Suppressor macrophage treated with lipopolysaccharide for 1 hour (primary cell): ENCODE measurements at places on chromosomes 2 and 18.

GRCh38 chr2:81981585-81981984, 1677.0 kb upstream of the LRRTM1 start:
- DNase-seq: no peak

DNA sequence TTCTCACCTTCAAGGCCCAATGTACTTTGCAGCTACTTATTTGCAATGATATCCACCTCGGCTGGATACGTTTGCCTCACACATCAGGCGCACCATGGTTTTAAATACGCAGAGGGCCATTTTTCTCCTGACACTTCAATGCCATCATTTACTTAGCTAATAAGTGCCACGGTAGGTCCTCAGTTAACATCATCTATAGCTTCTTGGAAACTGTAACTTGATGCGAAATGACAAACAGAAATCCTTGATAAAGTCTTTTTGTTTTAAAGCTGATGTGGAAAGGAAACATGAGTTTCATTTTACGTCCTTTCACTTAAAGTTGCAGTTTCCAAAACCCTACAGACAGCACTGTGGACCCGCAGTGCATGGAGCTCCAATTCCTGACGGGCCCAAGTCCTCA, 37.1 kb downstream of the ZNF516 start:
- DNase-seq: no peak

DNA sequence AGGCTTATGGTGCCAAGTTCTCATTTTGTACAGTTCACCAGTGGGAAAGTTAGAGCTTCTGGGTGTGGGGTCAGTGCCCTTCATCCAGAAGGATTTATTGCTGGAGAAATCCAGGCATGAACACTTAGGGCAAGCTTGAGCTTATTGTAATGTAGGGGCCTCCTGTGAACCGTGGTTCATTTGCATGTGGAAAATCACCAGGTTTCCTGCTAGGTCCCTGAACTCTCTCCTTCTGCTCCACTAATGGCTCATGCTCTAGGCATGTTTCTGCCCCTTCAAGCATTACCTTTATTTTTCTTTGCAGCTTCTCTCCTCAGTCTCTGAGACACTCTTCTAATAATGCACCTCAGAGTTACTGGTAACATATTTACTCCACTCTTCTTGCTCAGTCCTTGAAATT, 79.3 kb upstream of the FAM98A start:
- no peak for DNase-seq

DNA sequence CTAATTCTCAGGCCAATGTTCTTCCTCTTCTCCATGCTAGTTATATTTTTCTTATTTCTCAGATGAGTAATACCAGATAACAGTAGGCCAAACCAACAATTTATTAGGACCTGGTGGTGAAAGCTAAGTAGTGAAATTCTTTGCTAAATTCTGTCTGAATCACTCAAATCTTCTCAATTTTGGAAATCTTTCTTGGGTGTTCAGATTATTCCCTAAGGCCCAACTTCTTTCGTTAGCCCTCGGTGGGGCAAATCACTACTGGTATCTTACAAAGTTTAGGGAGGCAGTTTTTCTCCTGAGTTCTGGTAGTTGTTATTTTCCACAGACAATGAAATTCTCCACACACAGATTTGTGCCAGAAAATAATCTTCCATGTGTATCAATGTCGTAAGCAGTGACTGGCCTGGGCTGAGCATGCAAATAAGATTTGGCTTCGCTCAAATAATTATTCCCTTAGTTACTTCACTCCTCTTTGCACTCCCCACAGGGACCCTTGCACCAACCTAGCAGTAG, 443.5 kb upstream of the SLC14A2 start:
- DNase-seq: no peak

GRCh38 chr18:24660956-24661355, 200.5 kb downstream of the HRH4 start:
- DNase-seq: peak; percentile 23

GRCh38 chr2:171794918-171795317, 99.1 kb downstream of the SLC25A12 start:
- DNase-seq: no peak

- DNase-seq: no peak
These were observed 16.2 kb upstream of the TYMS start for GRCh38 chr18:641224-641623.

GRCh38 chr18:76565238-76566173, 70.5 kb upstream of the ZNF516 start:
- DNase-seq: peak; percentile 97

DNA sequence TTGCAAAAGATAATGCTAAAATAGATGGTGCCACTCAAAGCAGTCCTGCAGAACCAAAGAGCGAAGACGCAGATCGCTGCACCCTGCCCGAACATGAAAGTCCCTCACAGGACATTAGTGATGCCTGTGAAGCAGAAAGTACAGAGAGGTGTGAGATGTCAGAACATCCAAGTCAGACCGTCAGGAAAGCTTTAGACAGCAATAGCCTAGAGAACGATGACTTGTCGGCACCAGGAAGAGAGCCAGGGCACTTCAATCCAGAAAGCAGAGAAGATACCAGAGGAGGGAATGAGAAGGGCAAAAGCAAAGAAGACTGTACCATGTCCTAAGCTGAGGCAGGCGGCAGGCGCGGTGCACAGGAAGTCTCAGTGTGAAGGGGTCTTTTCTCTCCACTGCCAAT, 34.8 kb upstream of the RBM44 start:
- no peak for DNase-seq

- no peak for DNase-seq
These were observed 122.5 kb downstream of the HDAC4 start for GRCh38 chr2:239278361-239278760.

DNA sequence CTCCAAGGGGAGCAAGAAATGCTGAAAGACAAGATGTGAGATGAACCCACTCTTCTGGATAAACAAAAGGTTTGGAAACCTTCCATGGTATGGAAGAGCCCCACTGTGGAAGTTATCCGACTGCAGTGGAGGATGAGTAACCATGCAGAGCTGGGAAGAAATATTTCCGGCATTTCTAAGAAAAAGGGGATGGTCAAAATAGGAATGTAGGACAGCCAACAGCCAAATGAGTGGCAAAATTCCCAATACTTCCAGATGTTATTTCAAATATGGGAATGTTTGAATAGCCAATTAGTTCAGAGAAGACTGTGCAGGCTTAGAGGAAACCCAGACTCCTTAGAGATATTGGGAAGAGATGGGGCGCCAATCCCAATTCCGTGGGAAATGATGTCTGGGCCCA, 246.8 kb downstream of the RAD51AP2 start:
- no peak for DNase-seq

- DNase-seq: peak; percentile 69
These were observed 92.7 kb upstream of the KLF7 start for GRCh38 chr2:207258263-207258991.

- no peak for DNase-seq
These were observed 107.9 kb downstream of the PMAIP1 start for GRCh38 chr18:60007661-60008060.

DNA sequence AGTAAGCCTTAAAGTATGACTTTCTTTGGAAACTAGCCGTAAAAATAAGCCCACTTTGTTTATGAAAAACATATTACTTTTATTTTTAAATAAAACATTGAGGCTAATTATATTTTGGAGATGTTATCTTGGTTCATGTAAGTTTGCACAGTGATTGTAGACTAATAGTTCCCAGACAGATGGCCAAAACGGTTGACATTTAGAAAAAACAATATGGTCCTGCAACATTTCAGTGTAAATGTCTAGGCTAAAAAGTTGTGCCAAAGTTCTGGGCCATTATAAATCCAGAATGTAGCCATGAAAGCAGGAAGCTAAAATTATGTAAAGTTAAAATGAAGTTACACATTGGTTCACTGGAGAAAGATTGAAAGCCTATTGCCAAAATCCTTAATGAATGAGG, 43.6 kb downstream of the SLC5A7 start:
- no peak for DNase-seq

GRCh38 chr18:10727477-10727876, 201.7 kb downstream of the NAPG start:
- no peak for DNase-seq

- no peak for DNase-seq
These were observed 11.2 kb downstream of the RUFY4 start for GRCh38 chr2:218079943-218080913.
